ENCODE measurements at places on chromosomes 4 and X.

- no peak for DNase-seq
These were observed 2595.3 kb downstream of the ARAP2 start for GRCh38 chr4:33649015-33649414.

- no peak for DNase-seq
These were observed 339.0 kb upstream of the SPANXN4 start for GRCh38 chrX:142686653-142687283.

- peak; percentile 16 for DNase-seq
These were observed 55.0 kb upstream of the PRDM5 start for GRCh38 chr4:120977435-120977997.

DNA sequence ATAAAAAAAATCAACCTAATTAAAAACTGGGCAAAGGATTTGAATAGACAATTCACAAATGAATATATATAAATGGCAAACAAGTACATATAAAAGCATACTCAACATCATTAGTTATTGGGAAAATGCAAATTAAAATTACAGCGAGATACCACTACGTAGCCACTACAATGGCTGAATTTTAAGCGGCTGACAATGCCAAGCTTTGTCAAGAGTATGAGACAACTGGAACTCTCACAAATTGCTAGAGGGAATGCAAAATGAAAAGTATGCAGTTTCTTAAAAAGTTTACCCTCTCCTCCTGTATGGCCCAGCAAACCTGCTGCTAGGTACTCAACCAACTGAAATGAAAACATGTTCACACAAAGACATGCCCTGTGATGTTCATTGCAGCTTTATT lies 34.8 kb downstream of the ZFP42 start:
- no peak for DNase-seq

DNA sequence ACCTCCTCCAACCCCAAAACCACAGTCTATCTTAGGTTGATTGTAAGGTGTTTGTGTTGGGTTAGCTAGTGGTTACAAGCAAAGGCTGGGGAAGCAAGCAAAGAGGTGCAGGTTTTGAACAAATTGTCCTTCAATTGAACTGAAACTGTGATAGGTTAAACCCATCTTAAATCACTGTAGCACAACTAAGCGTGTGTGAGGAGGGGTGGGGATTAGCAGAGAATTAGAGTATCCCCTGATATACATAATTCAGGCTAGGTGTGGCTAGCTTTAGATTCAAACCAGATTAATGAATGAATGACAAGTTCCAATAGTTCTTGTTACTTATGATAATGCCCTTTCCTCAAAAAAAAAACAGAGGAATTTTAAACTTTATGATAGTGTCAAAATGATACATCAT lies 191.0 kb upstream of the POF1B start:
- no peak for DNase-seq

DNA sequence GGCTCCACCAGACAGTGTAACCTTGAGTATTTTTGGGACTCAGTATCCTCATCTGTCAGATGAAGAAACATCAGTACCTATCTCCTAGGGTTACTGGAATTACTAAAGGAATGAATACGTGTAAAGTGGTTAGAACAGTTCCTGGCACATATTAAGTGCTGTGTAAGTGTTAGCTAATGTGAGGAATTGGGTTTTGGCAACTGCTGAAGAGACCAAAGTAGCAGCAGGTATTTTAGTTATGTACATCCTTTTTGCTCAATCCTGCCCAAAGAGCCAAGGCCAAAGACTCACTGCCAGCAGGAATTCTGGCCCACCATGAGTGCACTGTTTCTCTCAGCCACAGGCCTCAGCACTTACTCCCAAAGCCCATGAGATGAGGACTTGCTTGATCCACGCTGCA lies 16.7 kb upstream of the MCF2 start:
- no peak for DNase-seq

- DNase-seq = no peak
These were observed 52.3 kb upstream of the PDK3 start for GRCh38 chrX:24412637-24413363.

Data from Caki2 (cell line).